Left lobe of liver (tissue), 2 donors: ENCODE measurements at places on chromosomes 5 and 9. TPM values are rescaled to one million over a fixed set of nuclear protein-coding genes. Genes with fewer than 3 reads are reported as not detected.

Gene ADRA1B
- 12.0 TPM for total RNA-seq

Gene TNPO1
- total RNA-seq: 27.2 TPM

Gene WNT8A
- not detected for total RNA-seq

Gene HSPA9
- total RNA-seq: 201 TPM

DNA sequence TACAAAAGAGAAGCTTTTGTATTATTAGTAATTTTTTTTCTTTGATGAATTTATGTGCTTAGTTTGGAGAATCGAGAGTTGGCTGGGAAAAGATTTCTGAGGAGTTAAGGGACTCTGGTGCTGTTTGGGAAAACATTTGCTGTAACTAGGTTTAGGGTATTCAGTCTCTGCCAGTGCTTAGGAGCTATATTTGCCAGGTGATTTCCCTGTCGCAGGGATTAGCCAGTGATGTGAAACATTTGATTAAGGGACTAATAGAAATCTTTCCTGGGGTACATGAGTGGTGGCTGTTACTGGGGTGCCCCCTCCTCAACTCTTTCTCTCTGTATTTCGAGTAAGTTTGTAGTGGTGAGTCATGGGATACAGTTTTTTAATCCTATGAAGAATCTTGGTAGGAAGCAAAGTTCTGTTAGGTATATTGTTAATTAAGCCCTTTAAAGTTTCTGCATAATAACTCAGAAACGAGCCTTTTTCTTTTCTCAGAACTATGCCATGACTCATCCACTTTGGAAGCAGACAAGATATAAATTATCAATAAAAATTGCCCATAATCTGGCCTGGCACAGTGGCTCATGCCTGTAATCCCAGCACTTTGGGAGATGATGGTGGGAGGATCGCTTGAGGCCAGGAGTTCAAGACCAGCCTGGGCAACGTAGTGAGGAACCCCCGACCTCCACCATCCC, 18.6 kb downstream of the RGMB start:
- no peak for DNase-seq

DNA sequence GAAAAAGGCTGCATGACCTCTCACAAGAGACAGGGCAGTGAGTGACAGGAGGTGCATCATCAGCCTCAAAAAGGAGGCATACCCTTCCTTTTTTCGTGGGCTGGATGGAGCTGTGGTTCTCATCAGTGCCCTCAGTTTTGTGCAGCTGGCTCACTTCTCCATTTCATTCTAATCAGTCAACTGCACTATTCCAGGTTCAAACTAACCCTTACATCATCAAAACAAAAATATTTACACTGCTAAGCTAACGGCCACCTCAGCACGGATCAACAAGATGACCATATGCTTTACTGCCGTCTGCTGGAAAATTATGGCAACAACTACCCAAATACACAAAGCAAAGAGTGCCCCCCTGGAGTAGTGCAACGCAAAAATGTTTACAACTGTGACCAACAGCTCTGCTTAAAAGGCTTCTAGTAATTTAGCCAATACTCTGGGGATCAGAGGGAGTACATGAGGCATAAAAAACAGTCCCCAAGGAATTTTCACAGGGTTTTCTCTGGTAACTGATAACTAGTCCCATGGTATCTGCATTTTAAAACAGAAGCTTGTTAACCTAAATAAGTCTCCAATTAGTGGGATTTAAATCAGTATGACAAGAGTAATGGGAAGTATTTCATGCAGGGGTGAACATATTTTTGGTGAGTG, 10.8 kb downstream of the KCNV2 start:
- peak; percentile 52 for DNase-seq

GRCh38 chr5:58080573-58080972, 379.3 kb downstream of the PLK2 start:
- no peak for DNase-seq

- no peak for DNase-seq
Observed at GRCh38 chr9:27308691-27309390, 11.9 kb upstream of the EQTN start.

DNA sequence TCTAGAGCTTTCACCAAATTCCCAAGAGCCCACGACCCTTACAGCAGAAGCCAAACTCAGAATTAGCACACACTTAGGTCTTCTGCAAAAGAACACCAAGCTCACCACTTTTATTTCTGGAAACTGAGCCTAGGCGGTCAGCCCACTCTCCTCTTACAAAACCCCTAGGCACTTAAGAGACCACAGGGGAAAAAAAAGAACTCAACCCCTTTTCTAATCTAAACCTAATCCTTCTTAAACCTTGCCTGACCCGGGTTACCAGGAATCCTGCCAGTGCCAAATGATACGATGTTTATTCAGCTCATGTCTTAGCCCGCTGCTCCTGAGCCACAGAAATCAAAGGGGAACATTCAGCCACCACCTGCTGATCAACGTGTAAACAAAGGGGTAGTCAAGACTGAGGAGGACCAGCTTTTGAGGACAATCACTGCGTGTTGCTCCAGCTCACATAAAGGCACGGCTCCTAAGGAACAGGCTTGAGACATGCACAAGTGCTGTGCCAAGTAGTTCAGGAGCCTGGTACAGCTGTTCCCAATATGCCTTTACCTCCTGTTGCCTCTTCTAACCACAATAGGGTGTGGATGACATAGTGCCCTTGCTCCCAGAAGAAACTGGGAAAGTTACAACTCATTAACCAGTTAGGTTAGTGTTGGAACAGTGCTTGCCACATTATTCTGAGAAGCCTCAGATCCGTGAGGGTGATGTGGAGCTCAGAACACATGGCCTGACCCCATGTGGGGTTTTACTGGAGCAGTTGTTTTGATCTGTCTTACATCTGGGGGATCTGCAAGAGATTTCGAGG, 49.3 kb downstream of the ZFAND5 start:
- DNase-seq: no peak

DNA sequence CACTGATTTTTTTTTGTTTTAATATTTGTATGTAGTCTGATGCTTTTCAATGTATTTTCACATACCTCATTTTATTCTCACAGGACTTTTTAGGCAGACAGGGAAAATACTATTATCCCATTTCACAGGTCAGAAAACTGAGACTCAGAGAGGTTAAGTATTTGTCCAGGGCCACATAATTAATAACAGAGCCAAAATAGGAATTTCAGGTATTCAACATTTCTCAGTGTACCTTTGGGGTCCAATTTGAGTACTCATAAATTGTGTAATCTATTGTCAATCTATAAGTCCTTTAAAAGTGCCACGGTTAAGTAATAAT, 120.7 kb upstream of the GRHPR start:
- DNase-seq: no peak

DNA sequence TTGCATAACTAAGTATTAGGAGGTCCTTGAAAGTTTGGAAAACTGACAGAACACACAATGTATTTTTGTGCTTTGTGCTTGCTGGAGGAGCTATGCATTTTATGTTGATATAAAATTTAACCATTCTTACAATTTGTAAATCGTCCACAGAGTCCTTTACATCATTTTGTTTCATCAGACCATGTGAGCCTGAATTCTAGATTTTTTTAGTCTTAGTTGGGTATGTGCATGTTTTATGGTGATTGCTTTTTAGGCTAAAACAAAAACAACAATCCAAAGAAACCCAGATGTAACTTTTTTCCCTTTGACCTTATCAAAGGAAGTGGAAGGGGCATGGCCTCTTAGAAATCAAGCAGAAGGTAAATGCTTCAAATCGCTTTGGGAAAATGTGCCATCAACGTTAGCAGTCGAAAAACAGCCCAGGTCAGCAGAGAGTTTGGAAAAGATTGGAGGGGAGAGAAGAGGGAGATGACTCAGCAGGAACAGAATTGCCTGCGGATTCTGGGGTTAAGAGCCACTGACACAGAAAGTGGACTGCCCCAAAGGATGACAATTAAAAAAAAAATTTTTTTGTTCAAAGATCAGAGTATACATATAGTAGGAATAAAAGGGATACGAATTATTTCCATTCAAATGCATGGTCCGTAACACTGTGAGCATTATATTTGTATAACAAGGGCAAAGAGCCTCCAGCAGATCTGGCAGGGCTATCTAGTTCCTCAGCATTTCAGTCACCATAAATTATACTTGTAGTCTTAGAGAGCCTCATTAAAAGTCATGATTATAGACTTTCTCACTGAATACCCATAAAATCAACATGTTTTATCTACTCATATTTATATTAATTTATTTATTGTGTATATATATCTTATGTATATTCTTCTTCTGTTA, 253.5 kb upstream of the HAPLN1 start:
- no peak for DNase-seq

DNA sequence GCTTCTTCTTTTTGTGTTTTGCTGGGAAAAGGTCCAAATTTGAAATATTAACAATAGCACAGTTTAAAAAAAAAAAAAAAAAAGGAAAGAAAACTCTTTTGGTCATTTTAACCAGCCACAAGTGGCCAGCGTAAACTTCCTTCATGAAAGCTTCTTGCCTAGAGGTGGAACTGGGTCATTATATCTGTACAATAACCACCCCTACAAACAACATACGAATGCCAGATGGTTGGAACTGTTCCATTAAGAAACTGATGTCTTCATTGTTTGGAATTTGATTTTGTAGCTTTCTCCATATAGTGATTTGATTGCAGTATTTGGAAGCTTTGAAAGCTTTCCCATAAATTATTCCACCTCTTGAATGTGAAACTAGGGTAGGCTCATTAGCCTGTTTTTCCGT, 18.3 kb upstream of the LPAR1 start:
- DNase-seq: no peak

DNA sequence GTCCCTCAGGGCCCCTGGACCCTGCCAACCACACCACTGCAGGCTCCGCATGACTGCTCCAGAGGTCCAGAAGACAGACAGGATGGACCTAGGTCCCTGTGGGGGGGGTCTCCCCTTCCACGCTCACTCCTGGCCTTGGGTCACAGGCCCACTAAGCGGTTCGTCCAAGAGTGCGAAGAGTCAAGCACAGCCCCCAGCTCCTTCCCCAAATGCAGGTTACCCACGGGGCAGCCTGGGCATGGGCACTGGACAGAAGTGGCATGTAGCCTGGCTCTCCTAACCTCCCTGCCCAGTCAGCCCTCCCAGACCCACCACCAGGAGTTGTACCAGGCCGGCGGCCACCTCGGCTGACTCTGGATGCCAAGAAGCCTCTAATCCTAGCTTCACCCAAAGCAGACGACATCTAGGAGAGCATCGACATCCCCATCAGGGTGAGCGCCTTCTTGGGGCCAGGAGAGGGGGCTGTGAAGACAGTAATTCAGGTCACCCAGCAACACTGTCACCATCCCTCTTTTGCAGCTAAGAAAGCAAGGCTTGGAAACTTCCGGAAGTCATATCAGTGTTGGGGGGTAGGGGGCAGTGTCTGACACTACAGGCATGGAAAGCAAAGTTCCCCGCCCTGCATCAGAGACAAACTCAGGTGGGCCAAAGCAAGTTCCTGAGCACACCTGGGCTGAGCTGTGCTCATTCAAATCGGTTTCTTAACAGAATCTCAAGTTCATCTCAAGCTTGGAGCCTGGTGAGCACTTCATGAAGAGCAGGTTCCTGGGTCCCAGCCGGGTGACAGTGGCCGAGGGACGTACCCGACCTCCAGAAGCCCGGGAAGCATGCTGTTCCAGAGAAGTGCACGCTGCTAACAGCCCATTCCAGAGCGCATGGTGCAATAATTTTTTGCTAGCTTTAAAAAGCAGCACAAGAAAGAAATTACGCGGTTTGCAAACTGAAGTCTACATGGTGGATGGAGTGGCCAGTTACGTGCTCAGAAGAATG, 68.7 kb downstream of the SEMA4D start:
- DNase-seq: no peak

DNA sequence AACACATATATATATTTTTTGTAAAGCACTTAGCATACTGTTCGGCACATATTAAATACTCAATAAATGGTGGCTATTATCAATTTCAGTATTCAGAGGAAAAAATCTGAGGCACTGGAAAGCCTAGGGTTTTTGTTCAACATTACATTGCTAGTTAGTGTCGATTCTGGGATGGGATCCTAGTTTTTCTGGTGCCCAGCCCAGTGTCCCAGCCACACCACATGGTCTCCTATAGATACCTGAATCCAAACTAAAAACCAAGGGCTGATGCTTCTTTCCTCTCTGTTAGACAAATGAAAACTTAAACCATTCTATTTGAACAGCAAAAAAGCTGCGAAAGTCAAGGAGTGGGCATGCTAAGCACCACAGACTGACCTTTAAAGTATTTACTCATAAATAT, 810.7 kb upstream of the DMAC1 start:
- DNase-seq: no peak
